Omental fat pad (tissue), 4 donors: ENCODE measurements at places on chromosomes 7 and 10.

DNA sequence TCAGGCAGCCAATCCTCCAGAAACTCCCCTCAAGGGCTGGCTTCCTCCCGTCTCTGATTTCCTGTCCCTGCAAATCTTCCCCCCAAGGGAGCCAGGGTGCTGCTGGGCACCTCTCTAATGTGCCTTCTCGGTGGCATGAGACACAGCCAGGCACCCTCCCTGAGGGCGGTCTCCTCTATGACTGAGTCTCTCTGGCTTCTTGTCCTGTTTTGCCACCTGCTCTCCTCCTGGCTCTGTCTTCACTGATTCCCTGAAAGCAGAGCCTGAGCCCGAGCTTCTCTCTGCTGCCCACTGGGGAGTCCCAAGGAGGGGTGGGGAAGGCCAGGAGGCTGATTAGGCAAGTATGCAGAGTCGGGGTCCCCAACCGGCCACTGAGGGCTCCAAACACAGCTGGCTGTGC lies 60.4 kb upstream of the INSIG1 start:
- no peak for DNase-seq

GRCh38 chr7:91085175-91085574 lies 179.1 kb upstream of the FZD1 start:
- no peak for DNase-seq

GRCh38 chr7:77826300-77826699 lies 27.7 kb downstream of the PHTF2 start:
- no peak for DNase-seq

- peak; percentile 81 for DNase-seq
These were observed 373.5 kb downstream of the RPS24 start for GRCh38 chr10:78407009-78407711.

- no peak for DNase-seq
These were observed 618.6 kb downstream of the SUGCT start for GRCh38 chr7:40753455-40753854.

DNA sequence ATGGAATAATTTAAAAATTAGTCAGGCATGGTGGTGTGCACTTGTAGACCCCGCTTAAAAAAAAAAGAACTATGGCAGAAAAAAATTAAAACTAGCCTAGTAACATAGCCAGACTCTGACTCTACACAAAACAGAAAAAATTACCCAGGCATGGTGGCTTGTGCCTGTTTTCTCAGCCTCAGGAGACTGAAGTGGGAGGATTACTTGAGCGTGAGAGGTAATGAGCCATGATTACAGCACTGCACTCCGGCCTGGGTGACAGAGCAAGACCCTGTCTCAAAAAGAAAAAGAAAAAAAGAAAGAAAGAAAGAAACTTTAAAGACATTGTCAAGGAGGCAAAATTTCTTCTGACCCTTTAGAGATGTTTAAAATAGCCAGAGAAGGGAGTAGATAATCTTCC lies 109.0 kb upstream of the TMEM106B start:
- no peak for DNase-seq

GRCh38 chr10:14667280-14667679 lies 107.4 kb downstream of the FAM107B start:
- no peak for DNase-seq

DNA sequence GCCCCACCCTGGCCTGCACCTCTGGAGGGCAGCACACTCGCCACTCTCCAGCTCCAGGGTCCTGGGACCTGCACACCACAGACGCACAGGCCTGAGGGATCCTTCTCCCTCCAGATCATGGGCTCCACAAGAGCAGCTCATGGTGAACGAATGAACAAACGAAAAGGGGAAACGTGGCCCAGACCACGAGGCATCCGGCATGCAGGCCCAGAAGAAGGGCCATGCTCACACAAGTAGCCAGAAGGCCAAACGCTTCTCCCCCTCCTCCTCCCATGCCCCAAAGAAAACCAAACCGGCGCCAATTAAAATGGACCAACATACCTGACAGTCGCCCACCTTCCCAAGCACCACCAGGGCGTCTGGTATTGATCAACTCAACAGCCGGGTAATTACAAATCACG lies 30.4 kb downstream of the MAD1L1 start:
- no peak for DNase-seq

- no peak for DNase-seq
These were observed 91.6 kb downstream of the KCNMA1 start for GRCh38 chr10:77546042-77546441.

- DNase-seq = no peak
These were observed 4.4 kb downstream of the ZNF655 start for GRCh38 chr7:99562832-99563231.

- DNase-seq = no peak
These were observed 281.1 kb downstream of the ELFN1 start for GRCh38 chr7:1951159-1951536.

GRCh38 chr10:125089469-125089868 lies 70.9 kb downstream of the CTBP2 start:
- DNase-seq = no peak

GRCh38 chr10:9028231-9028630 lies 973.7 kb downstream of the GATA3 start:
- no peak for DNase-seq

- DNase-seq = no peak
These were observed 659.2 kb upstream of the GALNT17 start for GRCh38 chr7:70472601-70473237.

DNA sequence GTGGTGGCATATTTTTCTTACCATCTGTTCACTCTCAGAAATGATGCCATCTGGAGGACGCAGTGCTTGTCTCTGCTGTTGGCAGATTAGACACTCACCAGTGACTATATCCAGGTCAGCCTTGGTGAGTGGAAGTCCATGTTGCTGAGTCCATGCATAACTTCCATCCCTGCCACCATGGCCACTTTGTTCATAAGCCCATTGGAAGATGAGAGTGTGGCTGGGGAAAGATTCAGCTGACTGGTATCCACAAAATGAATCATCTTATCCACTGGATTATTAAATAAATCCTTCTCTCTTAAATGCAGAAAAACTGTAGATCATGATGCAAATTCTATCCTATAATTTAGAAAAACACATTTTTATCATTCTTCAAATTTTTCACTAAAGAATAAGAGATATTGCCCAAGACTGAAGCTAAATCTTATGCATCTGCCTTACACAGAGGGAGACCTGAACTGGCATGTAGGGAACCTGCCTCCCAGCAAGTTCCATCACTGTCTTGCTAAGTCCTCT lies 726.9 kb downstream of the TNS3 start:
- no peak for DNase-seq

- DNase-seq = no peak
These were observed 106.8 kb downstream of the ANK3 start for GRCh38 chr10:60282771-60283353.
